ENCODE measurements at places on chromosomes 2 and 18.

DNA sequence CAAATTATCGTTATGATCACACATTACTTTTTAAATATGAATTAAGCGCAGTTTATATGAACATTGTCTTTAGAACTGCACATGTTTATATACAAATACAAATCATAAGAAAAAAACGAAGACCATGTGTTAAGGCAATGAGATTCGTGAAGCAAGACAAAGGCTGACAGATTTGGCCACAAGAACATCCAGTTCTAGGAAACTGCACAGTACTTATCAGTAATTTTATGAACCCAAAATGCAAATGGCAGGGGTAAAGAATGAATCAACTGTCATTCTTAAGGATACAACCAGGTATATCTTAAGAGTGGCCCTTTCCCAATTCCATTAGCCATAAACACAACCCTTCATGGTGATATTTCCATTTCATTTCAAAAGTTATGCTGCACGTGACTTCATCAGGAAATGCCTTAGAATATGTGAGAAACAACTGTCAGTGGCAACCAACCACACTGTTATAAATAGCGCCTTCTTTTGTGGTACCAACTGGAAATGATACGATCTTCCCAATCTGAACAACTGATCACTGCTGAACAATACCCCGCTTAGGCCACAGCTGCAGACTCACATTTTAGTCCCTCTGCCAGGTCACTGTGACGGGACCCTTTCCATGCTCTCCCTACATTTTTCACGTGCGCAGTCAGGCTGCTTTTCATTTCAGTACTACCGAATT, 144.9 kb downstream of the L3MBTL4 start:
- no peak for DNase-seq

DNA sequence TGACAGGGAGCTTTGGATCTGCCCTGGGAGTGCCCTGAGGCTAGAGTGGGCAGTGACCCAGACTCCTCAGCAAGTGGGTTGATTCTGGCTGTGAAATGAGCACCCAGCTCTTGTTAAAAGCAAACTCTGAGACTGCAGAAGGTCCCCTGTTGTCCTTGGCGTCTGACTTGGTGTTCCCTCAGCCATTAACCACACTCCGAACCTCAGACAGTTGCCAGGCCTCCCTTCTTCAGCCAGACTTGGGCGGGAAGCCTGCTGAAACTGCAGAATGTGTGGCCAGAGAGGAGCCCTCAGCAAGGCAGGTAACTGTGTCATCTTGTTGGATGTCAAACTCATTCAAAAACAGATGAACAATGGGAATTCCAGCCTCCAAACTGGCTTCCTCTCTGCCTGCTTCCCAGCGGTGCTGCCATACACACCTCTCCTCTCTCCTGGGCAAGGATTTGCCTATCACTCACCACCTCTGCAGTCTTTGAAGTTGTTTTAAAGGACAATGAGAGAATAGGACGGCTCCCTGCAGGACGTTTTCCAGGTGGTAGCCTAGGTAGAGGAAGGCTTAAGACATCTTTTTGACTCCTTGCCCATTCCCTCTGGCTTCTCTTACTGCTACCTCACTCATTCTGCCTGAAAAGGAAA, 38.9 kb upstream of the B3GNT2 start:
- no peak for DNase-seq

DNA sequence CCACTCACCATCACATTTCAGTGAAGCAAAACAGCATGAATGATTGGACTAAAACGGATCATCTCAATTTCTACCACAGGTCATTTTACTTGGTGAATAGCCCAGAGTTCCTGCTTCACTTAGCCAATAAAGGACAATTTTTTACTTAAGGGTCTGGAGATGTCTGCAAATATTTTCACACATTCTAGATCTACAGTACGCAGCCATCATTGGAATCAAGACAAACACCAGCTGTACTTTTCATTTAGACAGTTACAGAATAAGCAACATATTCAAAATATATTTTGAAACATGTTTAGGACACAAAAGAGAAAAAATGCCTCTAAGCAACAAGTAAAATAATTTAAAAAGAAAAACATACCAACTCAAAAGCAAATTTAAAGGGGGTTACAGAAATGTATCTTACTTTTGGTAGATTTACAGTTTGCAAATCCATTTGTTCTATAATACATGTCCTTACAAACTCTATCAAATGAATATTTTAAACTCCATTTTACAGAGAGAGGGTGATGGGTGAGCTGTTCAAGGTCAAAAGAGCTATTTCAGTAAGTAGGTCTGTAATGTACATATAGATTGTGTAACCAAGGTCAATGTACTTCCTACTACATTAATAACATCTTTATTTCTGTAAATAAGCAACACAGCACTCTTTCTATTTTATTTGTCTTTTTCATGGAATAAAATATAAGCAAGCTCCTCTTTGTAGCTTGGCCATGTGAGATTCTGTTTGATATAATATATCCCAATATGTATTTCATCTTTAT, 13.4 kb downstream of the PPP1R1C start:
- DNase-seq, result no peak

- no peak for DNase-seq
Observed at GRCh38 chr2:75007061-75007460, 48.6 kb downstream of the POLE4 start.

DNA sequence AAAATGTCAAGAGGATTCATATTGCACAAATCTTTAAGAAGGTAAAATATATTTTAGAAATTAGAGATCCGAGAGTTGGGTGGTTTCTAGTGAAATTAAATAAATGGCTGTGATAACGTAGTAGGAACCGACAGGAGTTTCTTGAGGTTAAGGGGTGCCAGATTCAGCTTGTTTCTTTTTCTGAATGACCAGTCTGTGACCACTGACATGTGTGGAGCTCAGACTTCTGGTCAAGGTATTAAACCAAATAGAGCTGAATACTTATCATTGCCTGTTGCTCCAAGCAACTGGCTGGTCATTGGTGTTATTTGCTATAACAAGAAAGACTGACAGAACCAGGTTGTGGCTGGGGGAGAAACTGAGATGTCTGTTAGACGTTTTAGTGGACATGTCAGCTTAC, 408.2 kb upstream of the HS6ST1 start:
- no peak for DNase-seq

GRCh38 chr2:54164106-54164505, 48.7 kb downstream of the ACYP2 start:
- DNase-seq, result no peak

DNA sequence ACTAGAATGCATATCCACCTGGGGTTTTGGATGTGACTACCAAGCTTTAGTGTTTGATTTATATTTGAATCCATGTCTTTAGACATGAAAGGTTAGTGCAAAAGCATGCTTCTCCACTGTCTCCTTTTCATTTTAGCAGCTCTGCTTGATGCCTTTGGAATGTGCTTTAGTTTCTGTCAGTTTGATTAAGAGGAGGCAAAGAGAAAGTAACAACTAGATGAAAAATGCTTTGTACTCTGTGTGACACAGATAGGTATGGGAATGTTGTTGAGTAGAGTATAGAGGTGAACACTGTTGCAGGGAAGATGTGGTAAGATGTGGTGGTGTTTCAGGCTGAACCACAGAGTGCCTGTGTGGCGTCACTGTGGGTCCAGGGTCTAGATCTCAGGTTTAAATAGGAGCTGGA, 19.8 kb downstream of the PIK3C3 start:
- no peak for DNase-seq

DNA sequence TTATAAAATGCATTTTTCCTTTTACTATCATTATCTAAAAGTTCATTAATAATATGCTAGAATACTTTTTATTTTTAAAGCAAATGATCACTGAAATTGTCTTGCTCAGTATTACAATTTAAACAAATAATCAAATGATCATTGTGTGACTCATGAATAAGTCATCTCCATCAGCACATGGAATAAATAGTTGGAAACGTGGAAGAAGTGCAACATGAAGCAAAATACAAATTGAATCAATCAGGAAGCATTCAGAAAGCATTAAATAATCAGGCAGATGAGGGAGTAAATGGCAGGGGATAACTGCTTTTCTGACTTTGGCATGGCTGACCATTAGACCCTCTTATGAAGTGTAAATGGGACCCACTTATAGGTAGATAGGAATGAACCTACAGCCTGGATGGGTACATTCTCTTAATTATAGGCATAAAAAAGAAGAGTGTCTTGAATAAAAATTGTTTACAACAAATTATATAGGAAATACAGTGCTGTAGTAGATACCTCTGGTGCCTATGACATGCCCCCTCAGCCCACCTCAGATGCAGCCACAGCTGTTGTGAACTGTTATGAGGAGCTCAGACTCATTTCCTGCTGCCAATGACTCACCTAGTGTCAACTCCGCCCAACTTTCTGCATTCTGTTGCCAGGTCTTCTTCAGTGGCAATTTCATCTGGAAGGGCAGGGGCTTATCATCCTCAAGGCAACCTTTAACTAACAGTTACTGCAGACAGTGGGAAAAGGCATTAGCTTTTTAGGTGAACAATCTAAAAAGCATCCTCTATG, 936.0 kb downstream of the TRIB2 start:
- DNase-seq, result no peak

DNA sequence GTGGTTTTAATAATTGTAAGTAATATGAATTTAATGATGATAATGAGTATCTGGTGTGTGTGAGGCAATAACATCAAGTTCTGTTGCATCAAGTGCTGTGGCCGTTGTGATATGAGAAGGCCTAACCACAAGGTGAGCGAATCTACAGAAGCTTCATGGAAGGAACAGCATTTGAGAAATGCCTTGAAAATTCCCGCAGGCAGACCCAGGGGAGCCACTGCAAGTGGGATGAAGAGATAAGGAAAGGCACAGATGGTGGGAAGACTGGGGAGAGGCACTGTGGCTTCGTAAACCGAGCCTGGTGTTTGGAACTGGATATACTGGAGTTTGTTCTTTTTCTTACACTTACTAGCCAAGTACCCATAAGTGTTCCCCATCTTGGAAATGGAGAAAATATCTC, 357.5 kb downstream of the PTPRM start:
- no peak for DNase-seq
